ENCODE measurements at places on chromosomes 6 and 20. TPM values are rescaled to one million over a fixed set of nuclear protein-coding genes. Genes with fewer than 3 reads are reported as not detected.

Gene CALHM4
- total RNA-seq = not detected

Gene MAP7
- total RNA-seq = 0.68 TPM

Gene TSHZ2
- total RNA-seq = 1.9 TPM

GRCh38 chr6:159722655-159723054 lies 4.7 kb upstream of the WTAP start:
- no peaks in the 10 kb centered on the region for H3K27me3 ChIP-seq
- no peak overlapping the region for H3K4me3 ChIP-seq
- H3K4me1 ChIP-seq = peaks cover 7% of the 10 kb centered on the region
- H3K36me3 ChIP-seq = no peaks in the 10 kb centered on the region
- DNase-seq = no peak
- H3K27ac ChIP-seq = no peak overlapping the region

DNA sequence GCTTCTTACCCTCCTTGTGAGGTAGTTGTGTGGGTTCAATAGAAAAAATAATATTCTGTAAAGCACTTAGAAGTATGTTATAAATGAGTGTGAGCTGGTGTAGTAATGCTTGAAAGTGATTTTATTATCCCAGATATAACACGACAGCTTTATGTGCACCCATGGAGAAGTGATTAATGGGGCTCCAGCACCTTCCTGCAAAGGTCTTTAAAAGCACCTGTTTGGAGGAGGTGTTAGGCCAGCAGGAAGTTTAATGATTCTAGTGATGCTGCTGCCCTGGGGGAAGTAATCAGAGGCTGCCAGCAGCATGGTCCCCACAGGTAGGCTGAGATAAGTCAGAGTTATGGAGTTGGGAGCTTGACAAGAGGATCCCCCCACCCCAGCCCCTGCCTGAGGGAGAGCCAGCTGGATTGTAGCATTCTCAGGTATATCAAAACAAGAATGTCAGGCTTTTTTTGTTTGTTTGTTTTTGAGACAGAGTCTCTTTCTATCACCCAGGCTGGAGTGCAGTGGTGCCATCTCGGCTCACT lies 166.3 kb downstream of the PHACTR1 start:
- H3K27ac ChIP-seq = no peak overlapping the region
- no peaks in the 10 kb centered on the region for H3K4me1 ChIP-seq
- no peak overlapping the region for H3K4me3 ChIP-seq
- no peaks in the 10 kb centered on the region for H3K36me3 ChIP-seq
- H3K27me3 ChIP-seq = no peaks in the 10 kb centered on the region
- no peak for DNase-seq

GRCh38 chr6:73657201-73657600 lies 3.4 kb upstream of the SLC17A5 start:
- no peaks in the 10 kb centered on the region for H3K36me3 ChIP-seq
- no peak overlapping the region for H3K4me3 ChIP-seq

- H3K4me1 ChIP-seq = no peaks in the 10 kb centered on the region
- H3K27me3 ChIP-seq = no peaks in the 10 kb centered on the region
Observed at GRCh38 chr6:96394727-96395126, 126.9 kb upstream of the UFL1 start.

GRCh38 chr6:66499851-66500250 lies 792.8 kb upstream of the EYS start:
- no peak for DNase-seq
- no peaks in the 10 kb centered on the region for H3K4me1 ChIP-seq
- H3K27ac ChIP-seq = no peak overlapping the region
- H3K4me3 ChIP-seq = no peak overlapping the region

DNA sequence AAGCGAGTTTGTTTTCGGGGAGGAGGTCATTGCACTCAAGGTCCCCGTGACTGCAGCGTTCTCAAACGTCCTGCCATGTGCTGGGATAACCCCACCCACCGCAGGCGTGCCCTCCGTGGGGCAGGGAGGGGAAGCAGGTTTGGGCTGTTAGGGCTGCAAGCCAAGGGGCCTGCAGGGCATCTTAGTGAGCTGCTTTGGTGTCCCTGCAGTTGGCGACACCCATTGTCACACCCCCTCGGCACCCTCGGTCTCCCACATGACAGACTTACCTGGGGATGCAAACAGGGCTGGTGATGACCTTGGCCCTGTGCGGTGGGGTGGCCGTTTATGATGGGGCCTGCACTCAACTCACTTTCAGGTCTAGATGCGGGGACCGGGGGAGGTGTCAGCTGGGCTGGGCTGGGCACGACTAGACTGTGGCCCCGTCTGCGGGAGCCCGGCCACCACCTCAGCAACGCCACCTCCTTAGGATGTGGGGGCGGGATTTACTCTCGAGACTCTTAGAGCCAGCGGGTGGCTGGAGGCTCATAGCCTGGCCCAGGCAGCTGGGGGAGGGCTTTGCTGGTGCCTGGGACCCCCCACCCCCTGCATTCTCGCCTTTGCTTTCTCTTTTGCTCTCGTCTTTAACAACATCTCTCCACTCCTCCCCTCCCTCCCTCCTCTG lies 6.5 kb upstream of the GATA5 start:
- H3K36me3 ChIP-seq = no peaks in the 10 kb centered on the region
- peaks cover 13% of the 10 kb centered on the region for H3K4me1 ChIP-seq
- no peak for DNase-seq
- no peak overlapping the region for H3K4me3 ChIP-seq
- peaks cover 42% of the 10 kb centered on the region for H3K27me3 ChIP-seq

Data from natural killer cell (primary cell).